Gastrocnemius medialis (tissue), 4 donors: ENCODE measurements at places on chromosomes 7 and 10. TPM values are rescaled to one million over a fixed set of nuclear protein-coding genes. Genes with fewer than 3 reads are reported as not detected.
A peak's percentile ranks its signal among the peaks of the same experiment; 100 is the strongest.

DNA sequence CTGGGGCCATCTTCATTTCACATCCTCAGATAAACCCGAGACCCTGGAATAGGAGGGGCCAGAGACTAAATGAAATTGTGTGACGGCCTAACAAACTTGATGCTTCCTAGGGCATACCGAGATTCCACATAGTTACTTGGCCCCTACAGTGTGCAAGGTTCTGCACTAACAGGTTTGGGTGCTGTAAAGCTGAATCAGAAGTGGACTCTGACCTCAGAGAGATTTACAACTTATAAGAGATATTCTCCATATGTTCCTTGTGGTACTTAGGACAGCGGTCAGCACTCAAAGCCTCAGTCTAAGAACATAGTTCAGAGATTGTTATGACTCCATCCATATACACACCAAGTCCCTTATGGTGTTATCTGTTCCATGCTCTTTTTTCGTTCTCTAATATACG, 55.1 kb upstream of the FHIP2A start:
- no peak for DNase-seq

- no peak for DNase-seq
Measured at GRCh38 chr7:112529521-112529920, 48.7 kb downstream of the LSMEM1 start.

DNA sequence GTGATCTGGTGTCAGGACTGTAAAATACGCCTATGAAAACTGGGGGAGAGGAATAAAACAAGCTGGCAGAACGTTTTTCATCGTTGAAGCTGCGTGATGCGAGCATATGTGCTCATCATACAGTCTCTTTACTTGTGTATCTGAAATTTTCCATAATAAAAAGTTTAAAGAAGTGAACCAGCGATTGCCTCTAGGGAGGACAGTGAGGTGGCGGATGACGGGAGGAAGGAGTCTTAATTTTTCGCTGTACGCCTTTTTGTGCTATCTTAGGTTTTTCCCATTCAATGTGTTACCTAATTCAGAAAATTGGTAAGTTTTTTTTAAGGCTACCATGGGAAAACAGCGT, 891 bp upstream of the WAPL start:
- no peak for DNase-seq

The SCD gene
- total RNA-seq = 1.4 TPM

DNA sequence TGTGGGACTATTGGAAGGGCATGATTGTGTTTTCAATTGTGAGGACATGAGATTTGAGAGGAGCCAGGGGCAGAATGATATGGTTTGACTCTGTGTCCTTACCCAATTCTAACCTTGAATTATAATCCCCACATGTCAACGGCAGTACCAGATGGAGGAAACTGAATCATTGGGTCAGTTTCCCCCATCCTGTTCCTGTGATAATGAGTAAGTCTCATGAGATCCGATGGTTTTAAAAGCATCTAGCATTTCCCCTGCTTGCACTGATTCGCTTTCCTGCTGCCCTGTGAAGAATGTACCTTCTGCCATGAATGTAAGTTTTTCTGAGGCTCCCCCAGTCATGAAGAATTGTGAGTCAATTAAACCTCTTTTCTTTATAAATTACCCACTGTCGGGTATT, 1367.1 kb downstream of the XPNPEP1 start:
- no peak for DNase-seq

GRCh38 chr7:107302250-107302847, 133.5 kb downstream of the HBP1 start:
- no peak for DNase-seq

GRCh38 chr10:72337039-72337629, 17.6 kb downstream of the DNAJB12 start:
- peak; percentile 85 for DNase-seq

The RPEL1 gene
- not detected for total RNA-seq

DNA sequence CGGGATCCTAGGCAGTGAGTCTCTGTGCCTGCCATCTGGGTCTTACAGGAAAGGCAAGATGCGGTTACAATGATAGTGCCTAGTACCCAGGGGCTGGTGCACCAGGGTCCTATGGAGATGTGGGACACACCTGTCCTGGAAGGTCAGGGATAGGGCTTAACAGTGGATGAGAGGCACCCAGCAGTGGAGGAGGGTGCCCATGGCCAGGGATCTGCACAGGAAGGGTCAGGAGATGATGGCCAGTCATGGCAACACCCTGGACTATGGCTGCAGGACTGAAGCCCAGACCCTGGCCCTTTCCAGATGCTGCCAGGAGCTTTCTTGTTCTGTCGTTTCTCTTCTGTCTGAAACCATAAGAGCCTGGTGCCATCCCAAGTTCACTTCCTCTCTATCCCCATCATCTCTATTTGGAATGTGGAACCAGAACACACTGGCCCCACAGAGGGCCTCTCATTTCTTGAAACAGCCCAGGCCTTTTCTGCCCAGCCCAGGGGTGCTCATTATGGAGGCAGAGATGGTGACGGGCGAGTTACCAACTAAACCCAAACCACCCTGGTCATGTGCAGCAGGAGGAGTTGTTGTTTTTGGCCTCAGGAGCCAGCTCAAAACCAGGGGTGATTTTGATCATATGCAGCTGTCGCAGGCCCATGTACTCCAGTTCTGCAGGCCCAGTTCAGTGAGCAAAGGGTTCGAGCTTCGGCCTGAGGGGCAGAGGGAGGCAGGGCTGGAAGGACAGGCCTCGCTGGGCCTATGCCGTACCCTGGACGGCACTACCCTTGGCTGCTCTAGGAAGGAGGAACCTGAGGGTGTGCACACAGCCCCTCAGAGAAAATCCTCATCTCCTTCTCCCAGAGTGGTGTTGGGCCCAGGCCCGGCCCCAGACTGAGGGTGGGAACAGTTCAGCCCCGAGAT, 52.6 kb upstream of the GDF10 start:
- DNase-seq = no peak

GRCh38 chr7:19713676-19714075, 4.8 kb upstream of the POLR1F start:
- no peak for DNase-seq

DNA sequence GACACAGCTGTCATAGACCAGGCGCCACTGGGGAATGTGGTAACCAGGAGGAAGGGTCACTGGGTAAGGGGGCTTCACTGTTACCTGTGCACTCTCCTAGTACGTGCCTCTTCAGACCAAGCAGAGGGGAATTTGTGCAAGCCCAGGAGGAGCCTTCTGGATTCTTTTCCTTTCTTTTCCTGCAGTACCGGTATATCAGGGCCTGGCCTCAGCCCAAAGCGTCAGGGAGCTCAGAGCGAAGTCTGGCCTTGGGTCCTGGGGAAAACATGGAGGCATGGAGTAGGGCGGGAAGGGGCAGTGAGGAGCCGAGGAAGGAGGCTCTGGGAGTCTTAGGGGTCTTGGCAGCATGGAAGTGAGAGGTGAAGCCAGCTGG, 133.6 kb upstream of the GDF10 start:
- DNase-seq = no peak

DNA sequence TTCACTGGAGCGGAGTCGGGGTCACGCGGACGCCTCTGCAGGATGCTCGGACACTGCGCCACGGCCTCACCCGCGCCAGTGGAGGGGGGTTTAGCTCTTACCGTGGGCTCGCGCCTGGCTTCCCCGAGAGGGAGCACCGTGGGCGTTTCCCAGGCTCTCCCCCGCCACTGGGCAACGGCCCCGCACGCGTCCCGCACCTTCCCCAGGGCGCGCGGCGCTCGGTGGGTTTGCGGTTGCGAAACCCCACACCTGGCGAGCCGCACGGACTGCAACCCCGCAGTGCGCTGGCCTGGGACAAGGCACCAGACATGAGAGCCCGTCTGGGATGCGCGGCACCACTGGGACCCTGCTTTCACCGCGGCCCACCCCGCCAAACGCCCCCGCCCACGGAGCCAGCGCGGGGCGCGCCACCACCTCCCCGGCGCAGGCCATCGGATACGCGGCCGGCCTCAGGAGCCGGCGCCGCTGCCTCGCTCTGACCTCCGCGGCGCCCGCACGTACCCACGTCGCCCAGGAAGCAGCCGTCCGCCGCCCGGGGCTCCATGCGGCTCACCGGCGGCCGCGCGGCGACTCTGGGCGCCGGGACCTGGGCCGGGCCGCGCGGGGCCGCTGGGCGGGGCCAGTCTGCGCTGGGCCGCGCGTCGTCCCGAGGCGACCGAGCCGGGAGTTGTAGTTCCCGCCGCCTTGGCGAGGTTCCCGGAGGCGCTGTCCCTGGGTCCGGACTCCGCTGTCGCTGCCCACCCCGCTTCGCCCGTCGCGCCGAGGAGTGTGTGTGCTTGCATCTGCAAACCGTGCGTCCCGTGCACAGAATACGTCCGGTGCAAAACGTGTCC, at the start of gene ASB13:
TSS of gene ASB13 (minus strand) at position 588 of the 833 bp plus-strand sequence. CDS start at position 544, 44 bp downstream.
- DNase-seq = peak; percentile 17

DNA sequence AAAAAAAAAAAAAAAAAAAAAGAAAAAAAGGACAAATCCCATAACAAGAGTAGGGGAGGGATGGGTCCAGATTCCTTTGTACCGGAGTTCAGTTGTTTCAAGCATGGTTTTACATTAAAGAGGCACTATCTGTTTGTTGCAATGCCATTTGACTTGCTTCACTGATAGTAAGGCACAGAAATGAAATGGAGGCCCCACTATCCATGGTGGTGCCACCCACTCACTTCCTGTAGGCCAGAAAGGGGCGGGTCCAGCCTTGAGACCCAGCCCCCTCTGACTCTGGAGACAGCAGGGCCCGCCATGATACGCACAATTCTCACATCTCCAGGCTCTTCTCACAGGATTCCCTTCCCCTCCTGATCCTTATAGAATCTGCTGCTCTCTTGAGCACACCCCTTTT, 100.0 kb downstream of the CLEC2L start:
- no peak for DNase-seq

- DNase-seq = no peak
Measured at GRCh38 chr7:2476776-2477446, 713 bp upstream of the GRIFIN start.

The ZNF804B gene
- not detected for total RNA-seq

DNA sequence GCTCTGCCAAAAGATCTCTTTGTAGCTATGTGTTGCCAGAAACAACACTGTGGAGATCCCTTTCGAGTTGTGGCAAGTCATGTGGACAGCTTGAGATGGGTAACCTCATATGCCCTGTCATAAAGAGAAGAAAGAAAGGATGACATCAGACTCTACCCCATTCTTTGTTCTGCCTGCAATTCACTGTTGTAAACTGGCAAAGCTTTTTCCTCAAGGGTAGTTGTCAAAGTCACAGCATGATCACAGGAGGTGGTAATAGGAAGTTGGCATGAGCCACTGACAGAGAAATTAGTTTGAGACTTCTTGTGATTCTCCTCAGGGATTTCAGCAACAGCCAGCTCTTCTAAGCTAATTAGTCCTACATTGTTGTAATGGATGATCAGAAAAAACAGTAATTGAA, 19.4 kb upstream of the MINDY3 start:
- no peak for DNase-seq

- DNase-seq = no peak
Measured at GRCh38 chr10:23157691-23158369, 34.3 kb upstream of the PTF1A start.

The ADIRF gene
- 20.1 TPM for total RNA-seq

DNA sequence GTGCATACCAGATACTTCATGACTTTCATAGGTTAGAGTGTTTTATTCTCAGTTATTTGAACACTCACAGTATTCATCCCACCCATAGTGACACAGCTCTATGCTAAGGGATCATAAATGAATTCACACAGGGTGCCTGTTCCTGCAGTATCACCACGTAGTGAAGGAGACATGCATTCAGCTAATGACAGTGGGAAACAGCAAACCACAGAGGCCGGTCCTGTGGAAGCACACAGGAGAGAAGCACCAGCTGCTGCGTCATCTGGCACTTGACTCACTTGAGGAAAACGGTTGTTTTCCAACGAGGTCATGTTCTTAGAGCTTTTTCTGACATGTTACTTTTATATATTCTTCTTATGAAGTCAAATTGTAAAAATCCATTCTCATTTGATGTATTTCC, 73.0 kb downstream of the UBE3C start:
- no peak for DNase-seq

The WNT2 gene
- not detected for total RNA-seq

GRCh38 chr10:23293973-23294590, 50.5 kb downstream of the C10orf67 start:
- DNase-seq = no peak

DNA sequence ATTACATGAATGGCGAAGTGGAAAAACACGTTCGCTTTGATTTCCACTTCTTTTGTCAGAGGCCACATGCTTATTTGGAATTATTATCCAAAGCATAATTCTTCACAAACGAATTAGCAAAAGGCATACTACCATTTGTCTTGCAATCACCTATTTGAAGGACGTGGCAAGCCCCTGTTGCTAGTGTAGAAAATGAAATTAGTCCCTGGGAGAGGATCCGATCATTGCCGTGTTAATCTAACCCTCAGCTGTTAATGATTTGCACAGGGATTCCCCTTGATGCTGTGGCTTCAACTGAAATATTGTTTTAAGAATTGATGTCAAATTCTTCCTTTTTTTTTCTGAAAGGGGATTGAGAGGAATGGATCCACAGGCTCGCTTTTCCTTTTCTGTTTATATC, 4.6 kb downstream of the AGMO start:
- no peak for DNase-seq

DNA sequence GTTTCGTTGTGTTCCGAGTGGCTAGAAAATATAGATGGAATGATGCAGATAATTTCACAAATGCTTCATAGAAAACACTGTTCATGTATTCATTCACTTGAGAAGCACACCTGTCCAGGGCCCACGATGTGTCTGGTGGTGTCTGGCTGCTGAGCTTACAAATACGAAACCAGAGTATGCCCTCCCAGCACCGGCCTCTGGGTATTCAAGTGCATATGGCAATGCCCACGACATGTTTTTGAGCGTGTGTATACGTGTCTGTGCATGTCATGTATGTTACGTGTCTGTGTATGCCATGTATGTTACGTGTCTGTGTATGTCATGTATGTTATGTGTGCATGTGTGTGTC, 37.9 kb downstream of the IL2RA start:
- no peak for DNase-seq

The VGF gene
- total RNA-seq = not detected
